ENCODE measurements at places on chromosomes 6 and 20.

- no peak for DNase-seq
Observed at GRCh38 chr20:37364927-37365272, 19.0 kb downstream of the SRC start.

GRCh38 chr20:19074356-19074755 is 138.1 kb upstream of the SLC24A3 start:
- no peak for DNase-seq

DNA sequence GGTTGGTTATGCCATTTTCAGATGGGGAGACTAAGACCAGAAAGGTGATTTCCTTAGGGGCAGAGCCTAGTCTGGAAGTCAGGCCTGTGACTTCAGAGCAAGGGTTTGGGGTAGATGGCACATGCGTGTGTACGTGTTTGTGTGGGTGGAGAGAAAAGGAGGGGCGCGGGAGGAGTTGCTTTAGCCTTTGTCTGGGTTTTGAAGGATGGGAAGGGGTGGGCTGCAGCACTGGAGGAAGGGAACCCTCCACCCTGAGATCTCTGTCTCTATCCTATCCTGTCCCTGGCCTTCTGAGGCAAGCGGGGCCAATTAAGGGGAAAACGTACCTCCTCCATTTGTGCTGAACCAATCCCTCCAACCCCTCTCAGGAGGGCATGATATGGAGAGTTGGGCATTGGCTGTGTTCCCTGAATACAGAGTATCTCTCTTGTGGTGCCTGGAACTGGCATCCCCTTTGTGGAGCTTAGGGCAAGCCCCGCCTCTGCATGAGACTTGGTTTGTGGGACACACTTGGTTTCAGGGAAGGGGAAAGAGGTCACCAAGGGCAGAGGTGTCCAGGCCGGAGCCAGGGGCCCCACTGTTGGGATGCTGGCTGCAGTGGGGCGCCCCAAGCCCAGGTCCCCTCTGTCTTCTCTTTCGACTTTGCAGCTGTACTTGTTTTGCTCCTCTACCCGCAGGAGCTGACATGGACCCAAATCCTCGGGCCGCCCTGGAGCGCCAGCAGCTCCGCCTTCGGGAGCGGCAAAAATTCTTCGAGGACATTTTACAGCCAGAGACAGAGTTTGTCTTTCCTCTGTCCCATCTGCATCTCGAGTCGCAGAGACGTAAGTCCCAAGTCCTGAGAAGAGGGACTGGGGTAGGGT is at the start of gene DBNDD2:
Gene DBNDD2, plus strand, starts transcription at position 507 of the 863 bp plus-strand sequence. Its CDS starts 179 bp downstream, at position 686.
- DNase-seq, result no peak

DNA sequence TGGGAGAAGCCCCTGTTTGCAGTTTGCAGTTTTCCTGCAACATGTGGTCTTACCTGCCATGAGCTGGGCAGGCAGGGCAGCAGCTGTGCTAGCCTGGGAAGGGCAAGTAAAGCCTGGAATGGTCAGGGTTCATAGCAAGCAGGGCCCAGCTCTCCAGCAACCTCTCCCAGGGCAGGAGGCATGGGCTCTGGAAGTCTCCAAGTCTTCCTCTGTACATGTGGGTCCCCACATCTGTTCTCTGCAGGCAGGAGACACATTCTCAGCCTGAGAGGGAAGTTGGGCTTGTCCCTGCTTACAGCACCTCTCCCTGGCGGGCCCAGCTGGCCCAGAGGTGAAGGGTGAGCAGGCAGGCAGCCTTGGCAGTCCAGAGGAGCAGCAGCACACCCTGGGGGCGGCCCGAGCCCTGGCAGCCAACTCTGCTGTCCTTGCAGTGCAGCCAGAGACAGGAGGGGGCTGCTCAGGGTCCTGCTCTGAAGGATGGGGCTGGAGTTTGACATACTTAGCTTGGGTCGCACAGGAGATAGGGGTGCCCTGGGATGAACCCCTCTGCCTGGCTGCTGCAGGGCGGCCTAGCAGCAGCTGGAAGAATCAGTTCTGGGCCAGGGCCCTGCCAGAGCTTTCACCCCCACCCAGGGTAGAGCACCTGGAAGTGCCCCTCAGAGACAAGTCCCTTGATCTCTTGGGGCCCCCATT is 176.0 kb downstream of the MRPL14 start:
- peak; percentile 55 for DNase-seq

GRCh38 chr20:43545837-43546578 is 12.8 kb upstream of the SGK2 start:
- DNase-seq, result no peak

DNA sequence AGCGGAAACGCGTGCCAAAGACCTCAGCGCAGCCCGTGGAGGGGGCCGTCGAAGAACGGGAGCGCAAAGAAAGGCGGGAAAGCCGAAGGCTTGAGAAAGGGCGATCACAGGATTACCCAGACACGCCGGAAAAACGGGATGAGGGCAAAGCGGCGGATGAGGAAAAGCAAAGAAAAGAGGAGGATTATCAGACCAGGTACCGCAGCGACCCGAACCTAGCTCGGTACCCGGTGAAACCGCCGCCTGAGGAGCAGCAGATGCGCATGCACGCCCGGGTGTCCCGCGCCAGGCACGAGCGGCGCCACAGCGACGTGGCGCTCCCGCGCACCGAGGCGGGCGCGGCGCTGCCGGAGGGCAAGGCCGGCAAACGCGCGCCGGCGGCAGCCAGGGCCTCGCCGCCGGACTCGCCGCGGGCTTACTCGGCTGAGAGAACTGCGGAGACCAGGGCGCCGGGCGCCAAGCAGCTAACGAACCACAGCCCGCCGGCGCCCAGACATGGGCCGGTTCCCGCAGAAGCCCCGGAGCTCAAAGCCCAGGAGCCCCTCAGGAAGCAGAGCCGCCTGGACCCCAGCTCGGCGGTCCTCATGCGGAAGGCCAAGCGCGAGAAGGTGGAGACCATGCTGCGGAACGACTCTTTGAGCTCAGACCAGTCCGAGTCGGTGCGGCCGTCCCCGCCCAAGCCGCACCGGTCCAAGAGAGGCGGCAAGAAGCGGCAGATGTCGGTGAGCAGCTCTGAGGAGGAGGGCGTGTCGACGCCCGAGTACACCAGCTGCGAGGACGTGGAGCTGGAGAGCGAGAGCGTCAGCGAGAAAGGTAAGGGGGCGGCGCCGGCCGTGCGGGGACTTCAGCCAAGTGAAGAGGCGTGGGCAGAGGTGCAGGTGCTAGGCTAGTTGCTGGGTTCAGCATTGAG is 296.2 kb downstream of the RIMS1 start:
- DNase-seq, result no peak

DNA sequence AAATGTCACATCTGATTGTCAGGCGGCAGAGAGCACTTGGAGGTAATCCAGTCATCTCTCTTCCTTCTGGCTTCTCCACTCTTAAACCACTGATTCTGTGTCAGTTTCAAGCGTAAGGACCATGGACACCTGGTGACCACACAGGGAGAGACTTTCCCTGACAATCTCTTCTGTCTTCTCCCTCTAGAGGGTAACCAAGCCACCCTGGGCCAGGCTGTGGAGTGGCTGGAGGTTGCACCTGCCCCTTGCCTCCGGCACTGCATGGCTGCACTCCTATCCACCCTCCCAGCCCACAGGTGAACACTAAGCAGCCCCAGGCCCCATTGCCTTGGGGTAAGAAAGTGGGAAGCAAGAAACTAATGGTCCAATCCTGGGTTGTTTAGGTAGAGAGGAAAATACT is 78.7 kb downstream of the BFSP1 start:
- no peak for DNase-seq

- DNase-seq, result no peak
Observed at GRCh38 chr6:32397252-32397920, 9.6 kb downstream of the BTNL2 start.

DNA sequence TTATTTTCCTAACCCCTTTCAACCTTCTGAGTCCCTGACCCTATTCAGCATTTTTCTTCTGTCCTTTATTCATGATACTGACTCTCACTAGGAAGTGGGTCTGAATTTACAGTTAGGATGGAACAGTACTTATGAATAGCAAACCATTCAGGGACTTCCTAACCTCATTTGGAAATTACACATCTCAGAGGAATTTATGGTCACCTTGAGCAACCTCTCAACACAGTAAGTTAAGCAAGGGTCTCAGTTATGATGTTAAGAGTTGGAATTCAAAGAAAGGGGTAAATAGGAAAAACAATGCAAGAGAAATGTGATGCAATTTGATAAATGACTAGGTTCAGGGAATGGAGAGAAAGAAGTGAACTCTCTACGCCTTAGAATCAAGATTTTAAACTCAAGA is 97.3 kb downstream of the GPR6 start:
- no peak for DNase-seq

- no peak for DNase-seq
Observed at GRCh38 chr20:34377072-34377847, 14.2 kb downstream of the ITCH start.

DNA sequence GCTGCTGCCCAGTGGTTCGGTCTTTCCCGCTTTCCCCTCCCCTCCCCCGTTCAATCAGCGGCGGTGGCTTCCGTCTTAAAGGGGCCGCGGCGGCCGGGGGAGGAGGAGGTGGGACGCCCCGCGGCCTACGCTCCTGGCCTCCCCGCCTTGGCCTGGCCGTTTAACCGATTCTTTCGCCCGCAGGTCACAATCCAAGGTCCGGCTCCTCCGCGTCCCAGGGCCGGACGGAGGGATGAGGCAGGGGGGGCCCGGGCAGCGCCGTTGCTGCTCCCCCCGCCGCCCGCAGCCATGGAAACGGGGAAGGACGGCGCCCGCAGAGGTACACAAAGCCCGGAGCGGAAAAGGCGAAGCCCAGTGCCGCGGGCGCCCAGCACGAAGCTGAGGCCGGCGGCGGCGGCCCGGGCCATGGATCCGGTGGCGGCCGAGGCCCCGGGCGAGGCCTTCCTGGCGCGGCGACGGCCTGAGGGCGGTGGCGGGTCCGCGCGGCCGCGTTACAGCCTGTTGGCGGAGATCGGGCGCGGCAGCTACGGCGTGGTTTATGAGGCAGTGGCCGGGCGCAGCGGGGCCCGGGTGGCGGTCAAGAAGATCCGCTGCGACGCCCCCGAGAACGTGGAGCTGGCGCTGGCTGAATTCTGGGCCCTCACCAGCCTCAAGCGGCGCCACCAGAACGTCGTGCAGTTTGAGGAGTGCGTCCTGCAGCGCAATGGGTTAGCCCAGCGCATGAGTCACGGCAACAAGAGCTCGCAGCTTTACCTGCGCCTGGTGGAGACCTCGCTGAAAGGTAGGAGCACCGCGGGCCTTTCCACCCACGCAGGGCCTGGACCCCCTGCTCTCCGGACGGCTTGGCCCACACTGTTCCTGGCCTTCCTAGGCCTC is 1.2 kb downstream of the STK35 start:
- DNase-seq, result peak; percentile 86

DNA sequence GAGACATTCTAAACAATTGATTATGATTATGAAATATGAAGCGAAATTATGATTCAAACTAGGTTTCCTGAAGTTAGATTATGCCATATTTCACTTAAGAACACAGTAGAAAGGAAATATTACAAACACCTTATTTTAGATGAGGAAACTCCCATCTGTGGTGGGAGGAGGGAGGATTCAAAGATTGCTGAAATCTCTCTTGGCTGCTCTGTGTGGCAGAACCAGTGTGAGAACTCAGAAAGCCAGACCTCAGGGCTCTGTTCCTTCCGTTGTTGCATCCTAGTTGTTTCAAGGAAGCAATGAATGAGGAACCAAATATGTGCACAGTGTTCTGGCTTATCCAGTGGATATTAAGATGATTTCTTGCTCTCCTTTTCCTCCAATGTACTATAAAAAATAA is 2.1 kb downstream of the TAAR5 start:
- no peak for DNase-seq

DNA sequence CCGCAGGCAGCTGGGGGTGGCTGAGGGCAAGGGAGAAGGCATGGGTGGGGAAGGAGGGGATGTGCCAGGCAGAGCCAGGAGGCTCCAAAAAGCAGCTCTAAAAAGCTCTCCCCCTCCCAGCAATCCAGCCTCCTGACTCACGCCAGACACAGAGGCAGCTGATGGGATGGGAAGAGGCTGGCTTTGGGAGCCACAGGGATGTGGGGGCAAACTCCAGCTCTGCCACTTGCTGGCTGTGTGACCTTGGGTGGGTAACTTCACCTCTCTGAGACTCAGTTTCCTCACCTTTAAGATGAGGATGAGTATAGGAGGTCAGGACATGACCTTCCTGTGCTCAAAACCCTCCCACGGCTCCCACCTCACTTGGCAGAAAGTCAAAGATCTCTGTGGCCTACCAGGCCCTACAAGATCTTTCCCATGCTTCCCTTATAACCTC is 148.9 kb downstream of the CEBPB start:
- DNase-seq, result peak; percentile 76

GRCh38 chr20:550611-551010 is 7.0 kb upstream of the CSNK2A1 start:
- no peak for DNase-seq

DNA sequence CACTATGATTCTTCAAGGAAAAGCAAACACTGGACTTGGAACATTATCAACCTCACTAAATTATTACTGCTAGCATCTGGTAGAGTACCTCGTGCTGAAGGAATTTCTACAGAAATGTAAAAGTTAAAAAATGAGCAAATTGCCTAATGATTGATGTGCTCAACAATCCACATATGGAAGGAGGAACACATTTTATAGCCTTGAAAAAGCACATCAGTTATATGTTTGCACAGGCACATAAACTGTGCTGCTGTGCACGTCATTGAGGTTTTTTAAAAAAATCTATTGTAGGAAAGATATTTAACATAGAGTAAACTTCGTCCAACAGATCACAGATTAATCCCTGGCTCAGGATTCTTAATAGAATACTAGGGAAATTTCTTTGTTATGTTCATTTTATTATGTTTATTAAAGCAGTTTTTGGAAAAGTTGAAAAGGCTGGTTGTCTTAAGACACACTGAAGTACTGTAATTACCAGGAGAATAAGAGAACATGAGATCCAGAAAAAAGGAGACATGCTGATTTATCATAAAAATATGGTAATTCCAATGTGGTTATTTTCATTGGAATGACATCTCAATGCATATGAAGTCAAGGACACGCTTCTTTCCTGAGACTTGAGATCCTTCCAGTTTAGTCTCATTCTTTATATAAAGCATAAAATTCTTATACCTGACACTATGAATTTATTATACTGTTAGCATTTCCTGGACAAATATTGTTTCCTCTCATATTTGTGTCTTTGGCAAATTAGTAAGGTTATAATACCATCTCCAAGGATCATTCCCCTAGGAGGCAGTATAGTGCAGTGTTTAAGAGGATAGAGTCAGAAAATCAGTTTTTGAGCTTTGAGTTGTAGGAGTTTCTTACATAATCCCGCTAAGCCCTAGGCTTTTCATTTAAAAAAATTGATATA is 511.1 kb downstream of the TENT5A start:
- no peak for DNase-seq

DNA sequence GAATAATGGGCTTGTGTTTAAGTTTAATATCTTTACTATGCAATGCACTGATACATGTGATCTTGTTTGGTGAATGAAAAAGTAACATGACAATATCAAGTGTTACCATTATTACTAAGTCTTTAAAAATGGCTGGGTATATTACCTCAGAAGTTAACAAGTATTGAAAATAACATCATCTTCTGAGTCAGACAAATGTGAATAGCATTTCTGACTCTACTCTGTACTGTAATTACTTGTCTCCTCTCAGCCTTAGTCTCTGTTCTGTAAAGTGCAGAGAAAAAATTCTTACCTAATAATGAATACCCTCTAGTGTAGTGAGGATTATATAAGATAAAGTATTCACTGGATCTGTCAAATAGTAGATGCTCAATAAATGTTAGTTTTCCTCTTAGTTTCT is 47.0 kb upstream of the GCLC start:
- no peak for DNase-seq

Data from uterus (tissue), 4 donors.